ENCODE measurements at places on chromosomes 7 and 10.

DNA sequence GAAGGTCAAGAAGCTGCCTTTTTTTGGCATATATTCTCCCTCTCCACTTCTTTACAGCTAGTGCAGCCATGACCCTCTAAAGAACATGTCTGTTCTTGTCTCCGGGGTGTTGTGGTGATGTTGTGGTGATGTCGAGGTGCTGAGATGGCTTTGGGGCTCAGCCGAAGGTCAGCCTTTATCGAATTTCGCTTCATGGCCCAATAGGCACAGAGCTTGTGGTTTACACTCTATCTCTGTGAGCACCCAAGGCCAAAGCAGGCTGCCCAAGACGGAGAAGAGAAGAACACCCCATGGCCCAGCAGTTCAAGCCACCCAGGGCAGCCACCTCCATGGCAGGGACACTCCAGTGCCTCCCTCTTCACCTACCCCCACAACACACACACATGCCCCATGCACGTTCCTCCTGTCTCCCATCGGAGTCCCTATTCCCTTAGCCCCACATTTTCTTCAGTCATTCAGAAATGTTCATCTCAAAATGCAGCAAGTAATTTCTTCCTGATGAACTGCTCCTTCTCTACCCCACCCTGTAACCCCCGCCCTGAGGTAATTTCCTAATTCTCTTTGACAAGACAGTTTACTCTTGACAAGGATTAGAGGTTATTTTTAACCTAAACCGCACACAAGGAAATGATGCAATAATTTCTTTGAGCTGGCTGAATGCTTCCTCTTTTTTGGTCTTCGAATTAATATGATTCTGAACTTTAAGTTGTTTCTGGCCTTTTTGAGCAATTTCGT, 18.6 kb upstream of the ADRB1 start:
- peak; percentile 86 for DNase-seq

DNA sequence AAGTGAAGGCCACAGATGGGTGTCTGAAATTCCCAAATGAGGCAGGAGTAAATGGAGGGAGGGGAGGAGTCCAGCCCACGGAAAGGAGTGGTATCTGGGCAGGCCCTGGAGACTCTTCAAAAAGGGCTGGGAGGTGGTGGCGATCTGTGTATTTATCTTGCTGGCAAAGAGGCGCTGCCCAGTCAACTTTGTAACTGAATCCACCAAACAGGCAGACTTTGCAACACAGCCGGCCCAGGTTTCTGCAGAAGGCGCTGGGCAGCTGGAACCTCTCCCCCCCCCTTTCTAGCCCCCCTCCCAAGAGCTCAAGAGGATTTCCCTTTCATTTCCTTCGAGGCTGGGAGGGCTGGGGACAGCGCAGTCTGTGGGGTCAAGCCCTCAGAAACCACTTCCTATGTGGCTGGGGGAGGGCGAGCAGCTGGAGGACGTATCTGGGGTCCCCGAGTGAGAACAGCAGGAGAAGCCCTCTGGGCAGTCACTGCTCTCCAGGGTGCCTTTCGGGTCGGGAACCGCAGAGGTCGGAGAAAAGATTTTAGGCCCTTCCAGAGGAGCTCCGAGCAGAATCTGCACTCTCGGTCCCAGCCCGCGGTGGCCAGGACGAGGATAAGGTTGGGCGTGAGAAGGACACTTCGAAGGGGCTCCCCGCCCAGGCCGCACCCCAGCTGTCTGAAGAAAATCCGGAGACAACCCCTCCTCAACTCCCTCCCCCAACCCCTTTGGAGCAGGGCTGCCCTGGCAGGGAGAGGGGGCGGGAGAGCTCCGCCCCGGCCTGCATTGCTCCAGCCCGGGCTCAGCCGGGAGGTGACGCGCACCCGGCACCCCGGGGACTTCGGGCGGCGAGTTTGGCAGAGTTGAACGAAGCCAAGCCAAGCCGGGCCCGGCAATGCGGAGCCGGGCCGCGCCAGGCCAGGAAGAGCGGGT, 965 bp downstream of the ZCCHC24 start:
- DNase-seq: peak; percentile 43

DNA sequence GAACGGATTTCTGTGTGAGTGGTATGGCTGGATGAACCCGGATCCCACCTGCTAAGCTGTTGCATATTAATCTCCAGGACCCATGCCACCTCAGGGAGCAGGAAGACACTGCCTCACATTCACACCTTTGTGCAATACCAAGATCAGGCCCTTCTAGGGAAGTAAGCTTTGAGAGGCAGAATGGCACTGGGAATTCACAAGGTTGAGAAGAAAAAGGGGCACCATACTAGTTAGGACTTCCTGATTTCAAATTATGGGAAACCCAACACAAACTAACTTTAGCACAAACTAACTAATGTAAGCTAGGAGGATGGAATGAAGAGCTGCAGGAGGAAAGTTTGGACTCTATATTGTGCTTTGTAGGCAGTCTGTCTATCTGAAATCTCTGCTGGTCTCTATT, 71.3 kb downstream of the TBXAS1 start:
- no peak for DNase-seq

GRCh38 chr7:157312941-157313340, 23.9 kb upstream of the DNAJB6 start:
- no peak for DNase-seq

DNA sequence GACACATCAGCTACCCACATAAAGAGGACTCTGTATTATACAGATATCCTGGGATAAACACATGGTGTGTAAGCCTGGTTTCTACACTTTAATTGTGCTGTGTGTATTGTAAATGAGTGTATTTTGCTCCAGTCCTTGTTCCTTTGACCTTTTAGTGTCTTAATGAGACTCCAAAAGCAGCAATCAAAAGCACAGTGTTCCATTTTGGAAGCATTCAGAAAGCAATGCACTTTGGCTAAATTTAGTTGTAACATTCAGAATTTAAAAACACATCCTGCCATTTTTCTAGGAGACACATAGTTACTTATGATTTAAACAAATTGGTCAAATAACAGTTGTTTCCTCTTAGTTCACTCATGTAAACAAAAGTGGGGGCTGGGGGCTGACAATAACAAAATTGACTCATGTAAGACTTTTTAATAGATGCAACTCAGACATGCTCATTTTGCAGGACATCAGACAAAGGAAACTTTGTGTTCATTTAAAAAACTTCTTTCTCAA, 122.2 kb downstream of the GPR37 start:
- no peak for DNase-seq

DNA sequence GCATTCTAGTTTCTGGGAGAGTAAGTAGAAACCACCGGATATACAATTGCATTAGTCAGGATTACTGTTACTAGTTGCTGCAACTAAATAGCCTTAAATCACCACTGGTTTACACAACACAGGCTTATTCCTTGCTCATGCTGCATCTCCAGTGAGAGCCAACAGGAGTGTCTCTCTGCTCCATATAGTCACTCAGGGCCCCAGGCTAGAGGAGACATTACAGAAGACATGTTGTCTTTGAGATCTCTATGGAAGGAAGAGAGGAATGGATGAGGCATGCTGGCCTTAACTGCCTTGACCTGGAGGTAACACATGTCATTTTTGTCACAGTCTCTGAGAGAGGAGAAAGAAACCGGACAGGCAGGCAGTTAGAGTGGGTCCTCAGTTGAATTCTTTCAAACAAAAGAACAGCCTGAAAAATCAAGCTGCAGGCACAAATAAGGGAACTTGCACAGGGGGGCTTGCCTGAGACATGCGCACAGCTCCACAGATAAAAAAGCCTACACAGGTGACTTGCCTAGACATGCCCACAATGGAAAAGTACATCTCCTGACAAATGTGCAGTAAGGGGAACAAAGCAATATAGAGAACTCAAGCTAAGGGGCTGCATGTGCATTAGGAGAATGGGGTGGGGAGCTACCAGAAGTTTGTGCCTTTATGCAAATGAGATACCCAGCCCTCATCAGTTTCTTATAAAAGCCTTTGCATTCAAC, 348.0 kb downstream of the TYW1 start:
- no peak for DNase-seq

Measured in GM06990 (cell line).